CD4-positive, alpha-beta T cell treated with Interleukin-6 at 100 ng/mL for 8 hours (primary cell): ENCODE measurements at places on chromosomes 13 and 19.

GRCh38 chr13:110578363-110578762 lies 16.8 kb upstream of the RAB20 start:
- DNase-seq: no peak

DNA sequence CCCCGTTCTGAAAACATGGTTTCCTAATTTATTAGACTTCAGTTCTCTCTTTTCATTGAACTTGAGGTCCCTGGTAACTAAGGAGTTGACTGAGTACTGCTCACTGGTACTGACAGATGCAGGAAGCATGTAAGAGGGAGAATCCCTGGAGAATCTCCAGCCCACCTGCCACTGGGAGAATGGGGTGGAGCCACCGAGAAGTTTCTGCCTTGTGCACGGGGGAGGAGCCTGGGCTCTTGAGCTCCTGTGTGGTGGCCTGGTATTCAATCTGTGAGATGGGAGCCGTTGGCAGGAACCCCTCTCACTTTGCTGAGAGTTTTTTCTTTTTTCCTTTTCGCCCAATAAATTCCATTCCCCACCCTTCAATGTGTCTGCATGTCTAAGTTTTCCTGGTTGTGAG lies 13.2 kb upstream of the AKAP11 start:
- DNase-seq: no peak

GRCh38 chr13:28704919-28705318 lies 13.9 kb downstream of the SLC46A3 start:
- DNase-seq: no peak

DNA sequence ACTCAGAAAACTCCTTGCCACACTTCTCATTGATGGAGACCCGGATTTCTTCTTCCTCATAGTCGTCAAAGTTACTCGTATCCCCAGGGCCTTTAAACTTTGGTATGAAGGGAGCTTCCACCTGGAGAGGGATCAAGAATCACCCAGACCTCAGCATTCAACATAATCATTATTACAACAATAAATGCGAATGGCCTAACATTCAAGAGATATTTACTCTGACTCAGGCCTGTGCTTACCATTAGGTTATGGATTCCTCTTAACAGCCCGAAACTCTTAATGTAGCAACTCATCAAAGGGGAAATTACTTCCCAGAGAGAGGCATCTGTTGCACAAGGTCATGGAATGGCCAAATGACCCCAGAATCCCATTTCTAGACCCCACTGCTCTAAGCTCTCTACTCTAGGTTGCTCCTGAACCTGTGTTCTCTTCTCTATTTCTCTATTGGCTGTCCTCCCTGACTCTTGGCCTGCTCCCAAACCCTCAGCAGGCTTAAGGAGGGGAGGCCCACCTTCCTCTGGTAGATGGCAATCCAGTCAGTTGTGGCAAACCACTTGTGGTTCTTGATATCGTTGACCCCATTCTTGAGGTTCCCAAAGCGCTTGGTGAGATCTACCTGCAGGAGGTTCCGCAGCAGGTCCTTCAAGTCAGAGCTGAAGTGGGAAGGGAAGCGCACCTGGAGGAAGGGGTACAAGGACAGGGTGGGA lies 2.7 kb upstream of the SAMD1 start:
- no peak for DNase-seq

GRCh38 chr19:17757125-17757524 lies 5.8 kb downstream of the FCHO1 start:
- no peak for DNase-seq

GRCh38 chr13:68125087-68125480 lies 894.9 kb upstream of the PCDH9 start:
- no peak for DNase-seq

GRCh38 chr19:12969292-12969988 lies at the start of gene DAND5:
DAND5 (plus strand) TSS chr19:12969576; CDS start chr19:12969661, 85 bp downstream.
- DNase-seq: no peak

DNA sequence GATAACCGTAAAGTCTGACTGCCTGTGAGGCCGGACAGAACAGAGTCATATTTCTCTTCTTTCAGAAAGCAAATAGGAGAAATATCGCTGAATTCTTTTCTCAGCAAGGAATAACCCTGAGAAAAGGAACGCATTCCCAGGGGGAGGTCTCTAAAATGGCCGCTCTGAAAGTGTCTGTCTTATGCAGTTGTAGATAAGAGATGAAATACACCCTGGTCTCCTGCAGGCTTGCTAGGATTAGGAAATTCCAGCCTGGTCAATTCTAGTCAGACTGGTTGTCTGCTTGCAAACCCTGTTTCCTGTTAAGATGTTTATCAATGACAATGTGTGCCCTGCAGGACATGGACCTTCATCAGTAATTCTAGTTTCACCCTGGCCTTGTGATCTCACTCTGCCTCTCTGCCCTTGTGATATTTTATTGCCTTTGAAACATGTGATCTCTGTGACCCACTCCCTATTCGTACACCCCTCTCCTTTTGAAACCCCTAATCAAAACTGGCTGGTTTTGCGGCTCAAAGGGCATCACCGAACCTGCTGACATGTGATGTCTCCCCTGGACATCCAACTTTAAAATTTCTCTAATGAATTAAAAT lies 934.8 kb upstream of the SPRY2 start:
- no peak for DNase-seq

DNA sequence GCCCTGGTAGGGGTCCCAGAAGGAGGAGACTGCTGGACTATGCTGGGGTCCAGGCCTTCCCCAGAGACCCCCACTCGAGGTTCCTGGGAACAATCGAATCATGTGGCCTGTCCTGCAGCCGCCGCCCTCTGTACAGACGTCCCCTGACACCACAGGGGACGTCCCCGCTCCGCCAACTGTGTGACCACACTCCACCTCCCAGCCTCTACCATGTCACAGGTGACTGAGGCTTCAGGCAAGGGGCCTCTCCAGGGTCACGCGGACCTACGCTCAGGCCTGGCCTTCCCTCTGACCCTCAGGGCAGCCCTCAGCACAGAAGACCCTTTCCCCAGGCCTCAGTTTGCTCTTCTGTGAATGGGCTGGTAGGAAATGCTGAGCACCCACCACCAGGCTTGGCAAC lies 13.1 kb upstream of the TMEM161A start:
- DNase-seq: no peak

DNA sequence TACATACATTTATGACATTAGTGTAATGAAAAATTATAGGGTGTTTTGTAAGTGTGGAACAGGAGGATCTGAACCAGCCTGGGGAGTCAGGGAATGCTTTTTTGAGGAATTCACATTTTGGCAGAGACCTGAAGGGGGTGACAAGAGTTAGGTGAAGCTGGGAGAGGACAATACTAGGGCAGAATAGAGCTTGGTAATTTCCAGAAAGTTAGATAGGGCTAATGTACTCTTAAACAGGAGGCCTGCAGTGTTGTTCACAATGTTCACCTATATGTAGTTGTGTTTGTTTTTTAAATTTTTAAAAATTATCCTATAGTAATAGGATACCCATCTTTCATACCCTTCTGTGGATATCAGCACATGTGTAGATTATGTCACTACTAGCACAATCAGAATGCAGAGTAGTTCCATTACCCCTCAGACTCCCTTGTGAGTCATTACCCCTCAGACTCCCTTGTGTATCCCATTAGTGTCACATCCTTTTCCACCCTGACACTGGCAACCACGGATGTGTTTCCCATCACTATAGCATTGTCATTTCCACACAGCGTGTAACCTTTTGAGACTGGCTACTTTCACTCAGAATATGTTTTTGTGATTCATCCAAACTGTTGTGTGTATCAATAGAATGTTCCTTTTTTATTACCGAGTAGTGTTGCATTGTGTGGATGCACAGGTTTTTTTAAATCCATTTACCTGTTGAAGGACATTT lies 43.1 kb downstream of the PCCA start:
- DNase-seq: no peak

DNA sequence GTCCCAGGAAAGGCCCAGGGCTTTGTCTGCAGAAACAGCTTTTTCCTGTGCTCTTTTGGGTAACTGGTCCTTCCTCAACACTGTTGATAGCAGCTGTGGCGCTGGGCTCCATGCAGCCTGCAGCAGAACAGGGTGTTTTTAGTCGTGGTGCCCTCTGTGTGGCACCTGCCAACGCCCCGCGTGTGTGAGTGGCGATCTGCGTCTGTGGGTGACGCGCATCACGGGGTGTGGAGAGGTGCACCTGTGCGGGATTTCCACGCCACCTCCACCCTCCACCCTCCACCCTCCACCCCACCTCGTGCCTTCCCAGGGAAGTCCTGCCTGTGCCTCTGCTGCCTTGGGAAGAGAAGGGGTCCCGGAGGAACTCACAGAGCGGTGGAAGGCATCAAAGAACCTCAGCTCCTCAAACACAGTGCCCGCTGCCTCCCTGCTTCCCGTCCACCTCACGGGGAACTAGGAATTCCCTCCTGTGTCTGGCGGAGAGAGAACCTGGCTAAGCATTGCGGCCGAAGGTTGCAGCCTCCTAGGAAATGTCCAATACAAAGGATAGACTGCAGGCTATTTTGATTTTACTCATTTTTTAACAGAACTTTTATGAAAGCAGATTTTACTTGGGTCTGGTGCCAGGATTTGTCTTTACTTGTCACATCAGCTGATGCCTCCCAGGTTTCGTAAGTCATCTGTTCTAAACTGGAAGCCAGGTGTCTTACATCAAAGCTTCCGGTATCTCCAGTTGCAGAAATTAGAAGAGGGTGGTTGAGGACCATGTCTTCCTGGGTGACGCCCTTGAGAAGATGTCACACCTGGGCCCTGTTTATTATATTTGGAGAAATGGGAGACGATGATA lies 84.0 kb downstream of the ATP11A start:
- DNase-seq: no peak

DNA sequence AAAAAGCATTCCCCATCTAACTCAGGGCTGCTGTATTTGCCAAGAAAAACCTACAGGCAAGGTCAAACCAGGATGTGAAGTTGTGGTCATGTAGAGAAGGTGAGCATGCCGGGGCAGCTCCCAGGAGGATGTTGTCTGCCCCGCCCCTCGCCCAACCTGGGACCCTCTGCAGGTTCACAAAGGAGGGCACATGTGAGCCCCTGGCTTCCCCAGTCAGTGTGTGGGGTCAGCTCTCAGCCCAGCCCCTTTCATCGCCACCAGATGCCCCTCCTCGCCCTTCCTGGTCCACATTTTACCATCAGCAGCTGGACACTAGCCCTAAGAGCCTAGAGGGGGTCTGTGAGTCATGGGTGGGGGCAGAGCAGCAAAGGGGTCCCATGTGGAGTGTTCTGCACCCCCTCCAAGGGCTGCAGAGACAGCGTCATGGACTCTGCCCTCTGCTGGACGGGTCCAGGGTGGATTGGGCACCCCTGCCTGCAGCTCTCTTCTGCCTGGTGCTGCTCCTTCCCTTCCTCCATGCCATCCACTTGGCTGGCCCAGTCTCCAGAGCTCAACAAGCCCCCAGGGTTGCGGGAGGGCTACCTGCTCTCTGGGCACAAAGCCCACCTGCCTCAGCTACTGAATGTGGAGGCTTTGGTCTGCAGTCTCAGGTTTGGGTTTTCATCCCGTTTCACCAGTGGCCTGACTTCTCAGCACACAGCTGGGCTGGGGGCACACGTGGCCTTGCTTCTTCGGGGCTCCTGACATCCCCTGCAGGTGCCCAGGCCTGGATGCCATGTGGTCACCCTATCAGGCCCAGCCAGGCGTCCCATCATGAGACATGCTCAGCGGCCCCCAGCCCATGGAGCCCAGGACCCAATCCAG lies 3.7 kb downstream of the PLEKHF1 start:
- no peak for DNase-seq

GRCh38 chr19:45444318-45445041 lies 20.8 kb upstream of the ERCC1 start:
- DNase-seq: peak; percentile 73

DNA sequence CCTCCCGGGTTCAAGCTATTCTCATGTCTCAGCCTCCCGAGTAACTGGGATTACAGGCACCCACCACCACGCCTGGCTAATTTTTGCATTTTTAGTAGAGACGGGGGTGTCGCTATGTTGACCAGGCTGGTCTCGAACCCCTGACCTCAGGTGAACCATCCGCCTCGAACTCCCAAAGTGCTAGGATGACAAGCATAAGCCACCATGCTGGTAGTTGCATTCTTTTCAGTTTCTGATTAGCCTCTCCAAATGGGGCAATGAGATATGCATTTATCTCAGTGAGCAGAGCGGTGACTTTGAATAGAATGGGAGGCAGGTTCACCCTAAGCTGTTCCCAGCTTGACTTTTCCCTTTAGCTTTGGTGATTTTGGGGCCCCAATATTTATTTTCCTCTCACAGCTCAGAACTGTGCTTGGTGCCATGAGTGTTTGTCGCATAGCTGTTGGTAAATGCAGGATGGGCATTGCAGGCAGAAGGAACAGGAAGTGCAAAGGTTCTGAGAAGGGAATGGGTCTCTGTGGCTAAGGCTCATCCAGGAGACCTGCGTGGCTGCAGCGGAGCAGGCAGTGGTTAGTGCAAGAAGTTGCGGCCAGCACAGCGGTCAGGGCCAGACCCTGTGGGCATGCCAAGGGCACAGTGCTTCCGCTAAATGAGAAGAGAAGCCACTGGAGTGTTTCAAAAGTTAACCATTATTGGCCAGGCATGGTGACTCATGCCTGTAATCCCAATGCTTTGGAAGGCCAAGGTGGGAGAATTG lies 20.7 kb downstream of the LYPD3 start:
- no peak for DNase-seq

- no peak for DNase-seq
Observed at GRCh38 chr19:28829762-28830161, 383.2 kb downstream of the UQCRFS1 start.
